Stimulated activated CD4-positive, alpha-beta T cell treated with anti-CD3 and anti-CD28 coated beads, Interleukin-1b, Interleukin-23, amount 100 ng/mL, for 48 hours (primary cell): ENCODE measurements at places on chromosomes 12 and 14.

DNA sequence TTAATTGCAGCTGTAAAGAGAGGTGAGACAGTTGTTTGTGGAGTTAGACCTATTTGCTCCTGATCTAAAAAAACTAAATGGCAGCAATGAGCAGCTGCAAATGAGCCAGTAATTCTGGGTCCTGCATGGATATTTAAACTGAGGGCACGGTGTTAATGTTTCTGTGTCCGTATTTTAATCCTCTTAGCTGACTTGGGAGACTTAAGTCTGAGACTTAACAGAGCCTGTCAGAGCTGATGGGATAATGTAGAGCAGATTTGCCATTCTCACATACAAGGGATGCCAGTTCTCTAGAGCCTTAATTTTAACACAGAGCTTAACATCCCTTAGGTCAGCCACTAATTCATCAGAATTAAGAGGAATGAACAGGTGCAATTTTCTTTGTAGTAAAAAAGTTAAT, 178.6 kb upstream of the PDE3A start:
- no peak for DNase-seq

- DNase-seq: no peak
These were observed 78.6 kb downstream of the SLC15A5 start for GRCh38 chr12:16198884-16199283.

DNA sequence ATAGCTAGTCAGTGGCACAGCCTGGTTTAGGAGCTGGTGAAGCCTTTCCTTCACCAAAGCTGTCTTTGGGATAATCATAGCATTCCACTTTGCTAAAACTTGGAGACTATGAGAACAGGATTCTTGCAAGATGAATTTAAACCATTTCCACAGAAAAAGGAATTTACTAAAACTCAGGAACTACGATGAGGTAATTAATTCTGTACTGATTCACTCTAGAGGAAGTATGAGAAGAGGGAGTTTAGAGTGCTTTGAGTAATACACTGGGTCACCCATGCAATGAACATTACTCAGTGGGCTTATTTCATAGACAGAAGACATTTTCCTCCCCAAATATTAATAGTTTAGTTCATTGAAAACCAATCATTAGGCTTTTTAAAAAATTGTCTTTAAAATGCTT, 73.0 kb downstream of the RMST start:
- DNase-seq: no peak

DNA sequence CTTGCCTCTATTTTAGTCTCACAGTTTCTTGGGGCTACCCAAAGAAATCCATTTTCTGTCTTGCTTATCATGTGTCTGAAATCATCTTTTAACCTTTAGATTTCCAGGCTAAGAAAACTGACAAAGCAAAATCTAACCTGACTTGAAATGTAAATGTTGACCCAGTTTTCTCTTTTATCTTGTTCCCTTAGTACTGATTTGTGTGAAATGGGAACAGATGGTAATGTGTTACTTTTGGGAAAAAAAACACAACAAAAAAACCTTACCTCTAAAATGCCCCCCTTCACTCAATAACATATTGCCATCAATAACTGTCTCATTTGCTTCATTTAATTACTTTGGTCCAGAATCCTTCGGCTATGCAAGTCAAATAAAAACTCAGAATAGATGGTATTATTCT, 383.2 kb upstream of the DCN start:
- no peak for DNase-seq

GRCh38 chr12:58803908-58804307, 116.4 kb downstream of the LRIG3 start:
- no peak for DNase-seq
